ENCODE measurements at places on chromosomes 2 and 18.

DNA sequence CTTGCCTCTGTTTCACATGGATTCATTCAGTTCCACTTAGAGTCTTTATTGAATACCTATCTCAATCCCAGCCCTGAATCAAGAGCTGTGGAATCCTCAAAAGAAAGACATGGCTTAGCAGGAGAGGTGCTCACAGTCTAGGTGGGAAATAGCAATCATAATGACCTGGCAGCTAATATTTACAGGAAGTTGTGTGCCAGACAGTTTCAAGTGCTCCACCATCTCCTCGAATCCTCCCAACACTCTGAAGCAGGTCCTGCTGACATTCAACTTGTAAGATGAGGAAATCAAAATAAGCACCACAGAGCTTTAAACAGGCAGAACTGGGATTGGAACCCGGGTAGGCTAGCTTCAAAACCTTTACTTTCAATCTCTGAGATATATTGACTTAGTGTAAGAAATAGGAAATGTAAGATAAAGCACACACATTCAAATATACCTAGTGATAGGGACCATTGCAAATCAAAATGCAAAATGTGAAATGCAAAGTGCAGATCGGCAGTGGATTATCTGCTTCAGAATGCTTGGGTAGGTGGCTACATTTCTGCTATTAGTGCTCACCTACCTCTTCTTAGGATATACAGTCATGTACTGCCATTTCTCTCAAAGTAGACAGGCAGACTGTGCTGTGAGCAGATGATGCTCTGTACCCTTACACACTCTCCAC is 182.0 kb downstream of the PRKCE start:
- DNase-seq: no peak

DNA sequence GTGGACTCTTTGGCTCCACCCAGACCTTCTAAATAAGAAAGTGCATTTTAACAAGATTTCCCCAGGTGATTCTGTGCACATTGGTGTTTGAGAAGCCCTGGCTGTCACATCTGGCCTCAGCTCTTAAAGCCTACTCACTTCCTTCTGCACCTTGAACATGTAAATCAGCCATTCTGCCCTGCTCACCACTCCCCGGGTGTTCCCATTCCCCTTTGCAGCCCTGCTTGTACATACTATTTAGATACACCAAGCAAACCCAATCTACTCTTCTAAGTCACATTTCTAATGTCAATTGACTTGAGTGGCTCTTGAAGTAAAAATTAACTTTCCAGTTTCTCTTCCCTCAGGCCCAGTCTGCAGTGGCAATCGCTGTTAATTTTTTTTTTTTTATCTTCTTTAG is 13.1 kb upstream of the SCN1A start:
- DNase-seq: no peak

GRCh38 chr18:44954257-44954656 is 273.6 kb downstream of the SETBP1 start:
- no peak for DNase-seq

- no peak for DNase-seq
Measured at GRCh38 chr18:12318334-12318697, 10.3 kb downstream of the TUBB6 start.

GRCh38 chr2:226796012-226796839 is 3.4 kb downstream of the IRS1 start:
- DNase-seq: no peak

- no peak for DNase-seq
Measured at GRCh38 chr2:43328832-43329231, 102.4 kb upstream of the ZFP36L2 start.

- no peak for DNase-seq
Measured at GRCh38 chr2:138335036-138335435, 166.5 kb upstream of the SPOPL start.

GRCh38 chr2:117963446-117963845 is 50.4 kb downstream of the CCDC93 start:
- no peak for DNase-seq

DNA sequence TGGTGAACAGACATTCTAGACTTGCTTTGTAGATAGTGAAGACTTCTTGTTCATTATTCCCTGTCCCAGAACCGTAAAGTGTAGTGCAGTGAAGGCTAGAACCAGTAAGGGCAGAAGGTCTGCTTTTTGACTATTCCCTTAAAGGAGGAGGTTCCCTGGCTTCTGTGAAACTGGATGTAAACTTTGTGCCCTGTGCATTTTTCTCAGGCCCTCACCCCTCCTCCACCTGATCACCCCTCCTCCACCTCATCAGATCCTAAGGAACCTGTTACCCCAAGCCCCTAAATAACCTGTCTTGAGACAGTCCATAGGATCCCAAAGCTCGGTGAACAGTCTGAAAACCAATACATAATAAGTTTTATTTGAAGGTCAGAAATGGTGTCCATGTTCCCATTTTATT is 33.7 kb downstream of the SFT2D3 start:
- no peak for DNase-seq

- no peak for DNase-seq
Measured at GRCh38 chr2:21317131-21317530, 193.4 kb downstream of the TDRD15 start.

DNA sequence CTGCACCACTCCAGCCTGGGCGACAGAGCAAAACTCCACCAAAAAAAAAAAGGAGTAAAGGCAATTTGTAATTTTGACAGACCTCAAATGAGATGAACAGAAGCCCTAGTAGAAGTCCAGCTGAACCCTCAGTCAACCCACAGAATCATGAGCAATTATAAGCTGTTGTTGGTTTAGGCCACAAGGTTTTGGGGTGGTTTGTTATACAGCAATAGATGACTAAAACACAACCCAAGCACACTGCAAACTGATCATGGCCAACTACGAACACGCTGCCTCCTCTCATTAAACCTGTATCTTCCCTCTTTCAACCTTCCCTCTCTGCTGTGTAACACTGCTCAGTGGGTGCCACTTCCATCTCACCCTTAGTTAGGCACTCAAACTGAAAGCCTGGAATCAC is 22.1 kb downstream of the AAK1 start:
- DNase-seq: no peak

- no peak for DNase-seq
Measured at GRCh38 chr18:7207366-7207915, 23.4 kb upstream of the LRRC30 start.

DNA sequence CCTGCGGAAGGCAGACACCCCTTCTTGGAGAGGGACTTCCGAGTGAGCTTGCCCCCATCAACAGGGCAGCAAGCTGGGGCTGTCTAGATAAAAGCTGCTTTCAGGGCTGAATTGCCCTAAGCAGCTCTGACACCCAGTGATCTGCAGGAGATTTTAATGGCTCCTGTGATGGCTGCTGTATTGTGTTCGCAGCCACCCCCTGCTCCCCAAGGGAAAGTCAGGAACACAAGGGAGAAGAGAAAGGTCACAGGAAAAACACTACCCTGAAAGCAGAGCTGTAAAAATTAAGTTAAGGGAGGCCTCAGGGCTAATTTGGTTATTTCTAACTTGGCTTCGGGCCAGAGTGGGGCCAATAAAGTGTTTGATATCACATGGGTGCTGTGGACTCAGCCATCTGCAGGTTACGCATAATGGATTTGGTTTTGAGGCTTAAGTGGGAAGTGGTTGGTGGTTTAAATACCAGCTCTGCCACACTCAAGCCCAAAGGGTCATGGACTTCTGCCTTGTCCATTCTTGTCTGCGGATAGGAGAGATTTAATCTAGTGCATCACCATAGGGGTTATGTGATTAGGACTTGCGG is 147.6 kb downstream of the CLIP4 start:
- DNase-seq: no peak

DNA sequence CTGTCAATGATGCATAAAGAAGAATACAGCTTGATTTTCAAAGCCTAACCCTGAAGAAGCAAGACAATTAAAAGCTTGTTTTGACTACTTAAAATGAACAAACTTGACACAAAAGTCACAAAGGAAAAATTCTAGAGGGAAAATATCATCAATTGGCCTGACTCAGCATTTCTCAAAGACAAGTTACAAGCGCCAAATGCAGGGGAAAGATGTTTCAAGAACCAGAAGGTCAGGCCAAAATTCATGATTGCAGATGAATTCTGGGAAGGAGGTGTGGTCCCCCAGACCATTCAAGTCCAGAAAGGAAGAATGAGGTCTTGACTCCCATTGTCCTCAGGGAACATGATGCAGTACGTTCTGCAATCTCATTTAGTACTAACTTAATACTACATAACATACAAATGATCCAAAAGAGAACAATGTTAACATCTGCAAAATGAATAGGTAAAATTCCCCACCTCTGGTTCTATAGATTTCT is 64.5 kb downstream of the FAM210A start:
- DNase-seq: no peak

DNA sequence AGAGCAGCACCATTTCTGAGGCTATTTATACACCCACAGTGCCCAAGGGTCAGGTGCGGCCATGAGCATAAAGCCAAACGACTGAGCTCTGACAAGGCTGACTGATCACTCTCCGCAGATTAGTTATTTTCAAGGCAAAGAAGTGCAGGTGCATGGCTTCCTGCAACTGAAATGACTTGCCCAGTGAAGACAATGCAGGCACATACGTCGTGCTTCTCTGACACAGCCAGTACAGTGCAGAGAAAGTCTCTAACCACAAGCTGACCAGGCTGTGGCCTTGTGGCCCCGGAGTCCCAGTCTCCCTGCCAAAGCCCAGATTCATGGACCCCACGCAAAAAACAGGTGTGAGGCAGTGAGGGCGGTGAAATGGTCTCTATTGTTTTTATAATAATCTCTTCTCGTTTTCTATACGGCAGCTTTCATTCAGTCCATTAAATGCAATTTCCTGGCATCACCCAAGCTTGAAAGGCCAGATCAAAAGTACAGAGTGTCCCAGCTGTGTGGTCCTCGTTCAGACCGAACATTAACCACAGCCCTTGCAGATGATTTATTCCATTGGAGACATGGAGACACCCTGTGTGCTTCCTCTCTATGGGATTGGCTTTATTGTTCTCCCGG is 447.0 kb upstream of the ID2 start:
- no peak for DNase-seq

DNA sequence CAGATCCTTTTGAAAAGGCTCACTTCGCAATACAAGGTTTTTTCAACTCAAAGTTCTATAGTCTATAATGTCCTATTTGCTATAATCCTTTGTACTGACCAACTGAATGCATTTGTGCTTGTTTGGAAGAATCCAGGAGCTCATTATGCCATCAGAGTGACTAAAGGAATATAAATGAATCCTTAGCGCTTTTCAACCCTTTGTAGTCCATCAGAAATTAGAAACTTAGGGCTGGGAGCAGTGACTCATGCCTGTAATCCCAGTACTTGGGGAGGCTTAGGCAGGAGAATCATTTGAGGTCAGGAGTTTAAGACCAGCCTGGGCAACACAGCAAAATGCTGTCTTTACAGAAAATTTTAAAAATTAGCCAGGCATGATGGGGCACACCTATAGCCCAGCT is 330.2 kb upstream of the CHAC2 start:
- DNase-seq: no peak

GRCh38 chr2:160491911-160492371 is 1.7 kb downstream of the RBMS1 start:
- DNase-seq: no peak

DNA sequence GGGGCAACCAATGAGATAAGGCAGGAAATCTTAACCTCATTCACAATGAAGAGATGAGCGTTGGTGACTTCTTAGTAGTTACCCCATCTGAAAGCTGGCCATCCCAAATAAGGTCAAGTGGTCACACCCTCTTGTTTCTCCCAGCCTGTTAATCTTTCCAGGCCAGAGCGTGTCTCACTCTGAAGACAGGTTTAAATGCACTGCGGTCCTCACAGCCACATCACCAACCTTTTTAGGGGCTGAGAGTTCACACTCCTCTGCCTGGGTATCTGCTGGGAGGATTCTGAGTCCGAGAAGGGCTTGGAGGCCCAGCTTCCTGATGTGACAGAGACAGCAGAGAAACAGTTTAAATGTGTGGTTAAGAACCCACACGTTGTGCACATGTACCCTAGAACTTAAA is 13.3 kb upstream of the CNGA3 start:
- DNase-seq: no peak

DNA sequence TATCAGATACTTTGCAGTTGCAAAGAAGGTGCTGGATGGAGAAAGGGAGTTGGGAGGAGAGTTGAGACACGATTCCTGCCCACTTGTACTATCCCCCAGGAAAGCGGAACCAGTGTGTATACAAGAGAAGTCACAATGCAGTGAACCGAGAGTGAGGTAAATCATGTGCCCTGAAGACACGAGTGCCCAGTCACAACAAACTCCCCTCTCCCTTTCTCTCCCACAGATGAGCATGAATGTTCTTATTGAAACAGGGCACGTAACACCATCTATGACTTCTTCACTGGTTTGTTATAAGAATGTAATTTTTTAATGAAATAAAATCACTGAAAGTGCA is 155.7 kb downstream of the IRS1 start:
- DNase-seq: no peak

DNA sequence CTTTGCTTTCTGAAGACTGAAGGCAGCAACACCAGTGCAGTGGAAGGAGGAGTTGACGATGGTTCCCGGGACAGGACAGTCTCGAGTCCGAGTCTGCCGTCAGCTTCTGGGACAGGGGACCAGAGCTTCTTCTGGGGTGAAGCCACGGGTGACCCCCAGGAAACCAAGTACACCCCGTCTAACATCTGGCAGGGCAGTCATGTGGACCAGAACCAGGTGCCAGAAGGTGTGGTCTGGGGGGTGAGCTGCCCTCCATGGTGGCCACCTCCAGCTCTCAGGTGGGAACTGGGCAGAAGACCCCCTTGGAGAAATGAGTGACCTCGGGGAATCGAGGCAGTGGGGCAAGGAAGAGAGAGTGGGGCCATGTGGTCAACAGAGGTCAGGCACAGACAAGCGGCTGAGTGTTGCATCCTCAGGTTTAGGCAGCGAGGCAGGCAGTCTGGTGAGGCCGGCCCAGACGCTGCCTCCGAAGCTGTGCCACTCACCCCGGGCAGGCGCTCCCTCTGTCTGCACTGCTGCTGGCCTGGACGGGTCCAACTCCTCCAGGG is 204.3 kb downstream of the HDAC4 start:
- no peak for DNase-seq

- no peak for DNase-seq
Measured at GRCh38 chr2:212610872-212611425, 72.3 kb upstream of the ERBB4 start.

DNA sequence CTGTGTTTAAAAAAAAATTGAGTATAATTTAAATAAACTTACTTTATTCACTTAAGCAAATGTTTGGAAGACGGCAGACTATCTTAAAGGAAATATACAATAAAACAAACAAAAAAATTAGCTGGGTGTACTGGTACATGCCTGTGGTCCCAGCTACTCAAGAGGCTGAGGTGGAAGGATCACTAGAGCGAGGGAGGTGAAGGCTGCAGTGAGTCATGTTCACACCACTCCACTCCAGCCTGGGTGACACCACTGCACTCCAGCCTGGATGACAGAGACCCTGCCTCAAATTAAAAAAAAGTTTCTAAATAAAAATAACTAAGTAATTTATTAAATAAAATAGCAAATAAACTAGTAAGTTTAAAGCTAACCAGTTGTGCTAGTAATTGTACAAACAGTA is 7.5 kb downstream of the PUM2 start:
- DNase-seq: no peak

GRCh38 chr2:219517954-219518778 is 3.9 kb downstream of the ASIC4 start:
- no peak for DNase-seq

GRCh38 chr18:23350188-23350587 is 102.9 kb upstream of the RIOK3 start:
- DNase-seq: no peak

Measured in effector memory CD4-positive, alpha-beta T cell (primary cell).